ENCODE measurements at places on chromosomes 3 and 15.

DNA sequence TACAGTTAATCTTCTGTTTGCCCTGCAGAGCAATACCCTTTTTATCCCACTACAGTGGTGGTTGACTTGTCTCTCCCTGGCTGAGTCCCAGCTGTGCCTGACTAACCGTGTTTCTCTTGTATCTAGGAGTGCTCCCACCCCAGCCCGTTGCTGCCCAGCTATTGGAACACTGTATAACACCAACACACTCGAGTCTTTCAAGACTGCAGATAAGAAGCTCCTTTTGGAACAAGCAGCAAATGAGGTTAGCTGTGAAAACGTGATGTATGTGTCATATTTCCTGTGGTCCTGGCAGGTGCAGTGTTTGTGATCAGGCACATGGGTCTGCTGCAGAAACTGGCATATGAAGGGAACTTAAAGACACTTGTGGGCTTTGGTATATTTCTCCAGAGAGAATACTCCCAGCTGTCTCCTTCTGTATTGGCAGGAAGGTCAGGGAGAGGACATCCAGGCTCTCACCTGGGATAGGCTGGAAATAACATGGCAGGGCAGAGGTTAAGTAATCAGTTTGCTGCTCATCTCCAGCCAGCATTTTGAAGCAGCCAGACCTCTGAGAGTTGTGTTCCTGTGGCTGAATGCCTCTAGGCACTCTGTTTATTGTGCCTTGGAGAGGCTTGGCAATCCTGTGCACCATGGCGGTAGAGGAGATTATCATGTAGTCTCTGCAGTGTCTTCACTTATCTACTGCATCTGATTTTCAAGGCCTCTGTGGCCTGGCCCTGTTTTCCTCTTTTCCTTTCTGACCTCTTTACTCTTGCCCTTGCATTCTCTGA lies 34.8 kb downstream of the ATG7 start:
- no peak for DNase-seq

- DNase-seq, result no peak
Observed at GRCh38 chr3:49428752-49429080, 408 bp downstream of the NICN1 start.

- DNase-seq, result no peak
Observed at GRCh38 chr3:87673132-87673531, 385.7 kb downstream of the CGGBP1 start.

- peak; percentile 49 for DNase-seq
Observed at GRCh38 chr3:71127052-71127831, 456.3 kb downstream of the FOXP1 start.
